Omental fat pad (tissue), 4 donors: ENCODE measurements at places on chromosomes 11 and 22. TPM values are rescaled to one million over a fixed set of nuclear protein-coding genes. Genes with fewer than 3 reads are reported as not detected.

DNA sequence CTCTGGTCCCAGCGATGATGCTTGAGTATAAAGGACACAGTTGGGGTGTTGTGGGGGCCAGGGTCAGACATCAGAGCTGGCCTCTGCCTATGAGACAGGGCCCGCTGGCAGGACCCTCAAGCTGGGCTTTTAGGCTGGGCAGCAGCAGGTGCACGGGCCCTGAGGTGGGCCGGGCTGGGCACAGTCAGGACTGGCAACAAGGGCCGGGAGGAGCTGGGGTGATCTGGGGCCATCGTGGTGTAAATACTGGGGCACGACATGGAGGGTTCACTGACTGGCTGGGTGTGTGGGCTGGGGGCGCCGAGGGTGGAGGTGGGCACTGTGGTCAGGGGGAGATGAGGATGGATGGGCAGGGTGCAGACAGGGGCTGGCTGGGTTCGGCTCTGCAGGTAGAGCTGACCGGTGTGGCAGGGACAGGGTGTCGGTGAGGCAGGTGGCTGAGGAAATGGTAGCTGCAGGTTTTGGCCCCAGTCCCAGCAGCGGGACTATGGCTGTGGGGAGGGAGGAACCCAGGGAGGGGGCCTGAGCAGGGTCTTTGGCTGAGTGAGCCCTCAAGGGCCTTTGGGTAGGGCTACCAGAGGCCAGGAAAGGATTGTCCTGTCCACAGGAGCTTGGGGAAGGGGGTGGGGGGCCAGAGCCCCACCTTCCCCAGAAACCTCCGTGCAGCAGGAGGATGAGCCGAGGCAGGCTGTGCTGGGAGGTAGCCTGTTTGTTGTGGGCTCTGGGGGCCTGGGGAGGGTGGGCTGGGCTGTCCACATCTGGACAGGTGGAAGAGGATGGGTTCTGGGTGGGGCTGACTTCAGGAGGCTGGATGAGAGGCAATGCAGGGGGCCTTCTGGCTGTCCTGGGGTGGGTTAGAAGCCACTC, 81.4 kb downstream of the KCNQ1 start:
- peak; percentile 7 for DNase-seq

- DNase-seq, result no peak
These were observed 18.9 kb downstream of the IFT27 start for GRCh38 chr22:36756746-36757655.

DNA sequence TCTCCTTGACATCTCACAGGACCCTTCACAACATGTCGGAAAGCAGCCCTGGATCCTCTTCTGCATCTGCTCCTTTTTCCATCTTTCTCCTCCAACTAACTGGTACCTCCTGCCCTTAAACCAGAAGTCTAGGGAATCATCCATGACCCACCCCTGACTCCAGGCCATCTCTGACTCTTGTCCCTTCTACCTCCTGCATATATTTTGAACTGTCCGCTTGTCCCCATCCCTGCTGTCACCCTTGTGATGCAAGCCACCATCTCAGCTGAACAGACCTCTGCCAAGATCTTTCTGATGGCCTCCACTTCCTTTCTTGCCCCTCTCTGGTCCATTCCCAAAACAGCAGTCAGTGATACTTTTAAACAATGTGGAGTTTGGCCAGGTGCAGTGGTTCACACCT, 7.0 kb downstream of the RIBC2 start:
- DNase-seq, result no peak

DNA sequence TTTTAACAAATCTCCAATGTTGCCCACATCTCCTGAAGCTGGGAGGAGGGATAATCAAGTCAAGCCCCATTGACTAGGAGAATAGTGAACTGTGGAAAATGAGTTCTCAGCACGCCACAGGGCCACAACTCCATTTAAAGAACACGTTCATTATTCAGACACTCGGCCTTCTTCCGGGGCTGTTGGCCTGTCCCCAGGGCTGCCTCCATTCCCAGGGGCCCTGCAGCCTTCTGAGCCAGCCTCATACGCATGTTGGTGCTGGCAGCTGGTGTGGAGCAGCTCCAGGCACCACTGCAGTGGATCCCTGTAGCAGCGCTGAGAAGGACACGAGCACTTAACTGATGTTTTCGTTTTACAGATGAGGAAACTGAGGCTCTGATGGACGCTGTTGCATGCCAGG, 87.5 kb upstream of the RCN1 start:
- DNase-seq, result no peak

DNA sequence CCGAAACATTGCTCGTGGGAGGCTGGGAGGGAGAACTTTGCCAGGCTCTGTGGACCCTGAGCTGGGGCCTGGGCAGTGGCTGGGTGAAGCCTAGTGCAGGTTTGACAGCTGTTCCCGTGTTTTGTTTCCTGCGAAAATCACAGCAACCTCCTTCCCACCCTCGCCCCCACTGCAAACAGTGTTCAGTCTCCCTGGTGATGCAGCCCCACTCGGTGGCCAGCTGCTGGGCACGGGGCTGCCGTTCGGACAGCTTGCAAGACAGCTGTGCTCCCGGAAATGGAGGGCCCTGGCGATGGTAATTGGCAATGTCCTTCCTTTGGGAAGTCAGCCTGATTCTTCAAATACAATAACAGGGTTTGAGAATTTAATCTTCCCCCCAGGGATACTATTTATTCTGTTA, 10.4 kb upstream of the GAL start:
- no peak for DNase-seq

DNA sequence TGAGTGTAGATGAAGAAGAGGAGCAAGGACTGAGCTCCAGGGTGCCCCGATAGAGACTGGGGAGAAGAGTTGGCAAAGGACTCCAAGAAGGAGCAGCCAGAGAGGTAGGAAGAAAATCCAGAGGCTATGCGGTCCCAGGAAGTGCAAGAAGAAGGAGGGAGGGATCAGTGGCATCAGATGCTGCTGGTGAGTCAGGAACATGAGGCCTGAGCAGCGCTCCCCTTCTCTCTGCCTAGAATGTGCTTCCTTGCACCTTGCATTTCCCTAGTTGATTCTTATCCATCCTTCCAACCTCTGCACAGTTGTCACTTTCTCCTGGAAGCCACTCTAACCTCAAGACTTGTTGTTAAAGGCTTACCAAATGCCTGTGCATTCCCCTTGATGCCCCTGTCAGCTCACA, 21.3 kb downstream of the KCNC1 start:
- DNase-seq, result no peak

- peak; percentile 9 for DNase-seq
These were observed 259.5 kb downstream of the BRD1 start for GRCh38 chr22:49567899-49568750.

DNA sequence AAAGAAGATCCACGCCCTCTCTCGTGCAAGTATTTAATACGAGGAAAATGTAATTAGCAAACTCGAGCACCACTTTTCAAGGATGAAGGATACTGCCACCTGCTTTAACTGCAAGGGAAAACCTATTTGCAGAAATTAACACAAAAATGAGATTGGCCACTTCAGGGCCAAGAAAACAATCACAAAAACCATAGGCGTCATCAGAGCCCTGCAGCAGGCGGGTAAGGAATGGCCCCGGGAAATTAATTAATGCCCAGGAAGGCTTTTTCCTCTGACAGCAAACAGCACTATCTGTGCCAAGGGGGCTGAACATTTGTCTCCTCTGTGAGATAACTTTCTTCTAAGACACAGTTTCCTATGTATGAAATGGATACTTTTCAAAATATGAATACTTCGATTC, 255.7 kb downstream of the CTTN start:
- DNase-seq, result no peak

GRCh38 chr11:93239966-93240365, 42.2 kb upstream of the SLC36A4 start:
- DNase-seq, result no peak

DNA sequence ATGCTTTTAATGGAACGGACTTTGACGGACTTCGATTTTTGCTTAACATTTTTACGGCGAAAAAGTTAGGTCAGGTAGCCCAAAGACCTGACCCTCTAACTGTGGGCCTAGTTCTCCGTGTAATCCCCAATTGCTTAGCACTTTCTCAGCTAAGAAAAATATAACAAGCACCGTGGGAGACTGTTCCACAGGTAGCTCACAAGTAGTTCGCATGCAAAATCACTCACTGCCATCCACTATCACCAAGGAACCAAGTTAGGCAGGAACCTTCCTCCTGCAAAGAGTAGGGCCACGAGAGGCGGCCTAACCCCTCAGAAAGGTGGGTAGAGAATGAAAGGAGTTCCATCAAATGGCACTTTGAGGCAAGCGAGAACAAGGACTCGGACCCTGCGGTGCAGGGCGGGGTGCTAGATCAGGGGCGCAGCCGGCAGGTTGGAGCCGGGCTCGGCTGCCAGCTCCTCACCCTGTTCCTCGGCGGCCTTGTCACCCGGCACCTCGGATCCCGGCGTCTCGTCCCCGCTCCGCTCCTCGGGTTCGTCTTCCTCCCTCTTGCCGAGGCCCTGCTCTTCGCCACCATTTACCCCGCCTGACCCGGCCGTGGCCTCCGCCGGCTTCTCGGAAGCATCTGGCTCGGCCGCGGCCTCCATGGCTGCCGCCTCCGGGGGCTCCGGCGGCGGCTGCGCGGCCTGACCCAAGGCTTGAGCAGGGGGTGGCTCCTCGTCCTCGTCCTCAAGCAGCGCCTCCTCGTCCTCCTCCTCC, 922 bp downstream of the HNRNPUL2 start:
- DNase-seq, result no peak

DNA sequence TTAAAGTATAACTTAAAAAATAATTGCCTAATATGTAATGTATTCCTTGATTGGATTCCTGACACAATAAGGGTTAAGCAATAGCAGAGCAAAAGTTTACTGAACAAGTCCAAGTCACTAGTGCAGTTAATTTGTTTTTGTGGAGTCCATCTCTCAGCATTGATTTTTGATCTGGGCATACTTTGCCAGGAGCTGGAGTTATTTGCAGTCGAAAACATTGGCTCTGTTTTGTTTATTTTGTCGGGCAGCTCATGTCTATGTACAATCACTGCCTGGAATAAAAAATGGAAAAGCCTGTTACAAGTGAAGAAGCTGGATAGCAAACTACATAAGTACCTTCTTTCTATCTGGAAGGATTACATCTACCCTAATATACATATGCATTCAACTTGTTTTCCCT, 625.2 kb downstream of the CNTN5 start:
- DNase-seq, result no peak

DNA sequence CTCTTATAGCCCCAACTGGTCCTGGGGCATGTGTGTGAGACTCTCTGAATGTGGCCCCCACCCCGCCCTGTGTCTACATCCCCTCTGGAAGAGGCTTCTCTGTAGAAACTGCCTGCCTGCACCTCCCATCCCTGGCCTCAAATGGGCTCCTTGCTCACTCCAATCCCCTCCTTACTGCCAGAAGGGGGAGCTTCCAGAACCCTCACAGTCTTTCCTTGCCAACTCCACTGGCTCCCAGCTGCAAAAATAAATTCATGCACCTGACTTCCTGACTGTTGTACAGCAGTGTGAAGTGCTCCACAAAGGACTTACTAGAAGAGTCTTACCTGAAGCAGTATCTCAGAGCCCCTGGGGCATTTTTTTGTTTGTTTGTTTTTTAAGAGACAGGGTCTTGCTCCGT, 15.2 kb upstream of the SERPIND1 start:
- no peak for DNase-seq

DNA sequence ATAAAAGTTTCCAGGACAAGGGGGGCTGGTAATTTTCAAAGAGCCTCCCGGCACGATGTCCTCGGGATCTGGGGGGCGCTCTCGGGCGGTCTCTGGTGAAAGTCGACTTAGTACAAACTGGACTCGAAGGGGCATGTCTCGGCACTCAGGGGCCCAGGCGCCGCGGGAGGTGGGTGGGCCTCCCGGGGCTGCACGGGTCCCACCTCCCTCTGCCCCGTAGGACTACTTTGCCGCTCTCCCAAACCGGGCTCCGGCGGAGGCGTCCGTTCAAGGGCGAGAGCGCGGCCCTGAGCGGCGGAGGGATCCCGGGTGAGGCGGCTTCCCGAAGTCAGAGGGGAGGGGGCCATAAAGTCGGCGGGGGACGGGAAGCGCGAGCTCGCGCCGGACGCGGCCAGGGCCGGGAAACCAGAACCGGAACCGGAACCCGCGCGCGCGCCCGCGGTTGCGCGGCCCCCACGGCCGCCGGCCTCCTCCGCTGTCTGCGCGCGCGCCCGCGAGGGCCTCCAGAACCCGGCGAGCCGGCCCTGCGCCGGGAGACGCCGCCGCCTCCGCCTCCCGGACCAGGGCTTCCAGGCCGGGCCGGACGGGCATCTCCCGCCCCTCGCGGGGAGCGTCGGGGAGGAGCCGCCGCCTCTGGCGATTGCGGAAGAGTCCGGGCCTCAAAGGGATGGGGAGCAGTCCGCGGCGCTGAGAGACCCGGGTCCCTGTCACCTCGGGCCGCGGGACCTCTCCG, at the start of gene ARHGEF12:
TSS of gene ARHGEF12 (plus strand) at position 506 of the 733 bp plus-strand sequence. CDS start 831 bp downstream, outside the sequence.
- DNase-seq, result peak; percentile 78

- DNase-seq, result no peak
These were observed 748.1 kb downstream of the KCNA4 start for GRCh38 chr11:29268733-29269132.

GRCh38 chr22:27840436-27840835, 38.9 kb upstream of the MN1 start:
- no peak for DNase-seq

DNA sequence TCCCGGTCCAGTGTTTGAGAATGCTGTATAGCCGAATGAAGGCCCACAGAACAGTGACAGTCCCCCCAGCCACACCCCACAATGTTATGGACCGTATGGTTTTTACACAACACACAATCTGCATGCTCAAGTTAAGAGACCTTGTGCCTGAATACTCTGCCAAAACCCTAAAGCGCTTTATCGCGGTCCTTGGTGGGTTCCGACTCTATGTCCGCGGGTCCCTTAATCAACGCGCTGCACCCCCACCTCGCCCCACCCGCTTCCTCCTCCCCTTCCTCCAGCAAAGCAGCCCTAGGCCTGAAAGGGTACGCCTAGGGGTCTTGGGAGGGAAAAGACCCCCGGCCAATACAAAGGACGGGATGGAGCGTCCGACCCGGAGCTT, 442 bp downstream of the COPB1 start:
- DNase-seq, result no peak

GRCh38 chr11:134498326-134499139, 86.5 kb upstream of the B3GAT1 start:
- no peak for DNase-seq

GRCh38 chr11:127612607-127613006, 612.0 kb upstream of the KIRREL3 start:
- DNase-seq, result no peak

DNA sequence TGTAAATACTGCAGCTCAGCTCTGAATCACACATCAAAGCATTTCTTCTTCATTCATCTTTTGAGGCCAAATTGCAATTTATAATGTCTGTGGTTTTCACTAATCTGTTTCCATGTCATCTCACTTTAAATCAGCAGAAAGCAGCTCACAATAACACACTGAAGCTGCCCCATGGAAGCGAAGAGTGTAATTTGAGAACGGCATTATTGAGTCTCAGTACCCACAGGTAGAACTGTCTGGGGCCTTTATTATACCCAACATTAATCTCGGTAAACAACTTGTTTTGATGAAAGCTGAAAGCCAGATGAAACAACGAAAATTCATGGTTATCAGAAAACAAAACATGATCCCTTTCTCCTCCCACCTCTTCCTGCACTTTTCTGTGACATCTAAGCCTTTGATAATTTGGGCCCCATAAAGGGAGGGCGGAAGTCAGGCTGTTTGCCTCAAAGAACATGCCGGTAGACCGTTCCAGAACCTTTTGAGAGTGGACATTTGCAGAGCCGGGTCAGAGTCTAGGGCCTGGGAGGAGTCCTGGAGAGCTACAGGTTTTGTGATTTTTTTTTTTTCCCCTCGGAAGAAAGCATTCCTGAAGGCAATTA, 68.2 kb upstream of the SESN3 start:
- no peak for DNase-seq

GRCh38 chr11:14310679-14311078, 48.3 kb downstream of the RRAS2 start:
- no peak for DNase-seq

Gene RNF121
- total RNA-seq, result 19.2 TPM

Gene KCNQ1
- 5.4 TPM for total RNA-seq

Gene SCGB1C1
- total RNA-seq, result not detected

Gene PGA5
- total RNA-seq, result 2.0 TPM

Gene IGLL5
- total RNA-seq, result 1.2 TPM

Gene MMP3
- total RNA-seq, result not detected

Gene DDTL
- total RNA-seq, result not detected
